ENCODE measurements at places on chromosomes 7 and 10. TPM values are rescaled to one million over a fixed set of nuclear protein-coding genes. Genes with fewer than 3 reads are reported as not detected.

Gene ITGB1
- total RNA-seq: 559 TPM

Gene TCF7L2
- not detected for total RNA-seq

Gene SYT15B
- not detected for total RNA-seq

Gene ADAM22
- 2.2 TPM for total RNA-seq

DNA sequence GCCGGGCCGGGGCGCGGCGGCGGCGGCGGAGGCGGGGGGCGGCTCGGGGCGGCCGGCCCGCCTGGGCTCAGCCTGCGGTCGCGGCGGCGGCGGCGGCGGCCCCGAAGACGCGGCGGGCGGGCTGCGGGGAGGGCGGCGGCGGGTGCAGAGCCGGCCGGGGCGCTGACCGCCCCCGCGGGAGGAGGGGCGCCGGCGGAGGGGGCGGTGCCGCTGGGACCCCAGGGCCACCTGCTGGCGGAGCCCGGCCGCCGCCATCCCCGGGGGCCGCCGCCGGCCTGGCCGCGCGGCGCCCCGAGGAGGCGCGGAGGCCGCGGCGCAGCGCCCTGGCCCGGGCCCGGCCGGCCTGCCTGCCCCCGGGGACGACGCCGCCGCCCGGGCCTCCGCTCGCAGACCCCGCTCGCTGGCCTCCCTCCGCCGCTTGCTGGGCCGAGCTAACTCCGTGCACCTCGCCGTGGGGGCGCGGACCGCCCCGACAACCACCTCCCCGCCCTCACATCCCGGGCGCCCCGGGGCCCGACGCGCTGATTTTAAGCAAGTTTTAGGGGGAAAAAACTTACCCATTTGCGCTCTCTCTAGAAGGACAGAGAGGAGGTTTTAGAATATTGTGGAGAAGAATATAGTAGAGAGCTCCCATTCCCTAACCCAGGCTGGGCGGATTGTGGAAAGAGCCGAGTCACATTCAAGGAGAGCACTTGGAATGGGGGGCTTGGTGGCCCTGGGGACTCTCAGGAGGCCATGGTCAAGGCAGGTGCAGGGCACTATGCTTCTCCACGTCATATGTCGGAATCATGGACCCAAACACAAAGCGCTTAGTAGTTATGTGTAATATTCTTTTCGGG lies at the start of gene BEND7:
BEND7 (minus strand) TSS at position 140 of the 839 bp plus-strand sequence. CDS start 481 bp downstream, outside the sequence.
- 0 out of 2 replicates have a peak, but pooled peaks cover 2% of the 10 kb centered on the region for H3K27me3 ChIP-seq
- no peaks in the 10 kb centered on the region for H3K4me1 ChIP-seq
- no peaks in the 10 kb centered on the region for H3K36me3 ChIP-seq
- DNase-seq: no peak
- no peak within 1 kb of the TSS for H3K27ac ChIP-seq

- no peaks in the 10 kb centered on the region for H3K27me3 ChIP-seq
- H3K4me1 ChIP-seq: no peaks in the 10 kb centered on the region
Observed at GRCh38 chr7:92708111-92709042, 118.2 kb upstream of the FAM133B start.

- no peaks in the 10 kb centered on the region for H3K27me3 ChIP-seq
- no peaks in the 10 kb centered on the region for H3K36me3 ChIP-seq
- DNase-seq: no peak
- H3K4me1 ChIP-seq: no peaks in the 10 kb centered on the region
Observed at GRCh38 chr10:16986406-16987205, 143.0 kb downstream of the CUBN start.

GRCh38 chr7:70805360-70805759 lies 326.6 kb upstream of the GALNT17 start:
- no peak overlapping the region for H3K27ac ChIP-seq
- H3K27me3 ChIP-seq: no peaks in the 10 kb centered on the region
- no peak overlapping the region for H3K4me3 ChIP-seq
- H3K36me3 ChIP-seq: no peaks in the 10 kb centered on the region
- no peak for DNase-seq
- H3K4me1 ChIP-seq: peaks cover 17% of the 10 kb centered on the region

DNA sequence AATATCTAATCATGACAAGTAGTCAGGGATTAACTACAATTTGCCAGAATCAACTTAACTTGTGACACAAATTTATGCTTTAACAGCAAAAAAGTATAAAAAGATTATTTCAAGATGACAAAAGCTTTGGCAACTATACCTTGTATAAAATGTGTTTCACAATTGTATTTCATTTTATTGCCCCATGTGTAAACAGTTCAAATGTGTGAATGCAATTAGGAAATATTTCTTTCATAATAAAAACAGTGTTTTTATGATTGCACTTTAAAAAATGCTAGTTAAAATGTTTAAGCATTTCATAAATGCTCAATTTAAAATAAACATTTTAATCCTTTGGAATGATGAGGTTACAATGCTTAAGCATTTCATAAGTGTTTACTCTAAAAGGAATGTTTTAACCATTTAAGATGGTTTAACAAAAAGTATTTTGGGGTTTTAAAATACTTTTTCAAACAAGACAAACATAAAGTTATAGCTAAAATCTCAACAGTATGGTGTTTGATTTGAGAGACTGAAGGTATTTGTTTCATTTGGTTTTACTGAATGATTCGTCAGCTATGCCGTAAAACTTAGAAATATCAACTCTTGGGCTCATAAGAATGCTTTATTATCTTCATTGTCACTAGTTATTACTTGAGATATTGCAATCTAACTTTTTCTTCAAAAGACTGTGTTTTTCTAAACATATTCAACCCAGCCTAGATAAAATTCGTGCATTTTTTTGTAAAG lies 50.1 kb downstream of the SFTPD start:
- H3K27me3 ChIP-seq: no peaks in the 10 kb centered on the region
- H3K4me3 ChIP-seq: no peak overlapping the region
- H3K4me1 ChIP-seq: no peaks in the 10 kb centered on the region
- H3K27ac ChIP-seq: no peak overlapping the region
